ENCODE measurements at places on chromosomes 5 and 9.

DNA sequence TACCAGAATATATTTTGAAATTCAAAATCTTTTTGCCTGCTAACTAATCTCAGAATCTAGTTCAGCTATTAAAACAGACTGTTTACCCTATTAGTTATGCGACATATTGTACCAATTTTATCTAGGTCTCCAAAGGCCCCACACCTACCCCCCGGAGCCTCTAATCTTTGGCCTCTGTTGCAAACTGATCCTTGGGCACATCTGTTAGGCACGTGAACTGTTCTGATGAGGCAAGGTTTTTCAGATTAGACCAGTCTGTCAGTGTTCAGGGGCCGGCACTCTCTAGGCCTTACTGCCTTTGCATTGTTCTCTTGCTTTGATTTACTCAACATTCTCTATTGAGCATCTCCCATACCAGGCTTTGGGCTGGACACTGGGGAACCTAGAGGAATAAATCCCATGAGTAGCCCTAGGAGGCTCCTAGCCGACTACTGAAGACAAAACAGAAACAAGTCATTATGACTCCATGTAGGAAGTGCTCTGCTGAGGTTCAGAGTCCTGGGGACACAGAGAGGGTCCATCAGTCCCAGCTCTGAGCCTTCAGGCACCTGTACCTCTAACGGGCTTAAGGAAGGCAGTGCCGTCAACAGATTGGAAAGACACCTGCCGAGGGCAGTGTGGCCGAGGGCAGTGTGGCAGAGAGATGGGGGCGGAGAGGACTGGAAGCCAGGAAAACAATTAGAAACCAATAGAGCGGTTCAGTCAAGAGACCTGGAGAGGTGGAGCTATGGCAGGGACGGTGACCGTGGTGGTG is 245.1 kb downstream of the AOPEP start:
- DNase-seq = no peak

GRCh38 chr5:76303921-76304320 is 99.2 kb upstream of the IQGAP2 start:
- no peak for DNase-seq

DNA sequence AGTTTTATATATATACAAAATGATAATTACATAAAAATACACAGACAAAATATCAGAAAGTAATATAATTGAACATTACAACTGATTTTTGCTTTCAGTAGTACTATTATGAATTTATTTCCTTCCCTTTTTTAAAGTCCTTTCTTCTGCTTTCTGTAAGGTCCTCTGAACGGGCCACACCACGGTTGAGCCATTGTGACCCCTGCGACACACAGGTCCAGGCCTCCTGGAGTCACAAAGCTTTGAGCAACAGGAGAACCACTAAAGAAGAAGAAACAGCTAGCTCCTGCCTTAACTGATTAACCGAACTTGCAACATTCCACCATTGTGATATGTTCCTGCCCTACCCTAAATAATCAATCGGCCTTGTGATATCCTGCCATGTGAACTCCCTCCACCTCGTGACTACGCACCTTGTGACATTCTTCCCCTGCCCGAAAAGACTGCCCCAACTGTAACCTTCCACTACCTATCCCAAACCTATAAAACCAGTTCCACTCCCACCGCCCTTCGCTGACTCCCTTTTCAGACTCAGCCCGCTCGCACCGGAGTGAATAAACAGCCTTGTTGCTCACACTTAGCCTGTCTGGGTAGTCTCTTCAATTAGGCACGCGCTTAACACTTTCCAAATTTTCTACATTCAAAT is 375.0 kb upstream of the RFX3 start:
- DNase-seq = no peak

- DNase-seq = no peak
Observed at GRCh38 chr5:57839025-57839424, 356.4 kb upstream of the ACTBL2 start.

- no peak for DNase-seq
Observed at GRCh38 chr5:19179571-19179970, 808.4 kb downstream of the CDH18 start.

GRCh38 chr5:67416133-67416937 is 219.7 kb upstream of the CD180 start:
- no peak for DNase-seq

- DNase-seq = no peak
Observed at GRCh38 chr5:30957591-30957990, 235.9 kb upstream of the CDH6 start.

- no peak for DNase-seq
Observed at GRCh38 chr5:115349001-115349817, 52.8 kb upstream of the CCDC112 start.

- no peak for DNase-seq
Observed at GRCh38 chr9:34715639-34716215, 5.8 kb upstream of the CCL21 start.

GRCh38 chr5:32450952-32451351 is 6.4 kb upstream of the ZFR start:
- DNase-seq = no peak

DNA sequence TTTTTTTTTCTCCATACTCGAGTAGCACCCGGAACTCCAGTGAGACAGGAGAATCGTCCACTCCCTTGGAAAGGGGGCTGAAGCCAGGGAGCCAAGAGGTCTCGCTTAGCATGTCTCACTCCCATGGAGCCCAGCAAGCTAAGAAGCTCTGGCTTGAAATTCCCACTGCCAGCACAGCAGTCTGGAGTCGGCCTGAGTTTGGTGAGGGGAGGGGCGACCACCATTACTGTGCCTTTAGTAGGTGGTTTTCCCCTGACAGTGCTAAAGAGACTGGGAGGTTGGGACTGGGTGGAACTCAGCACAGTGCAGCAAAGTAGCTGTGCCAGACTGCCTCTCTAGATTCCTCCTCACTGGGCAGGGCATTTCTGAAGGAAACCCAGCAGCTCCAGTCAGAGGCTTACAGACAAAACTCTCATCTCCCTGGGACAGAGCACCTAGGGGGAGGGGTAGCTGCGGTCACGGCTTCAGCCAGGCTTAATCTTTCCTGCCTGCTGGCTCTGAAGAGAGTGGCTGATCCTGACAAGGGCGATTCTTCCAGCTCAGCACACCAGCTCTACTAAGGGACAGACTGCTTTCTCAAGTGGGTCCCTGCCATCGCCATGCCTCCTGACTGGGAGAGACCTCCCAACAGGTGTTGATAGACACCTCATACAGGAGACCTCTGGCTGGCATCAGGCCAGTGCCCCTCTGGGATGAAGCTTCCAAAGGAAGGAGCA is 414.5 kb upstream of the ZNF608 start:
- DNase-seq = no peak

- no peak for DNase-seq
Observed at GRCh38 chr5:134964359-134965270, 3.1 kb upstream of the CATSPER3 start.

DNA sequence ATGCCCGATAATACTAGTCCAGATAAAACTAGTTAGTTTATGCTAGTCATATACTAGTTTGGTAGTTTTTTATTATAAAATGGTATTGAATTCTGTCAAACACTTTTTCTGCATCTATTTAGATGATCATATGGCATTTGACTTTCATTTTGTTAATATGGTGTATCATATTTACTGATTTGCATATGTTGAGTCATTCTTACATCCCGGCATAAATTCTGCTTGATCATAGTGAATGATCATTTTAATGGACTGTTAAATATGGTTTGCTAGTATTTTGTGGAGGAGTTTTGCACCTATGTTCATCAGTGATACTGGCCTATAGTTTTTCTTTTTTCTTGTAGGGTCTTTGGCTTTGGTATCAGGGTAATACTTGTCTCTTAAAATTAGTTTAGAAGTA is 365.6 kb downstream of the TAF11L14 start:
- no peak for DNase-seq

DNA sequence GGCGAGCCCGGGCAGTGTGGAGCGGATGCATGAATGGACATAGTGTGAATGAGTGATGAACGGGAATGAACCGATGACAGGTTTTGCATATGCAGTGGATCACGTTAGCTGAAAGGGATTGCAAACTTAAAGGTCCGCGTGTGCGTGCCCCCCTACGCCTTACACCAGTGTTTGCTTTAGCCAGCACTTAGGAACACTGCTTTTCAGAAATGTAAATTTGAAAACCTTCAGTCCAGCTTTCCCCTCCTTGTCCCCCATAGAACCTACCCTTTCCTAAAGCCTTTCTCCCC is 692 bp downstream of the PSAT1 start:
- DNase-seq = no peak

DNA sequence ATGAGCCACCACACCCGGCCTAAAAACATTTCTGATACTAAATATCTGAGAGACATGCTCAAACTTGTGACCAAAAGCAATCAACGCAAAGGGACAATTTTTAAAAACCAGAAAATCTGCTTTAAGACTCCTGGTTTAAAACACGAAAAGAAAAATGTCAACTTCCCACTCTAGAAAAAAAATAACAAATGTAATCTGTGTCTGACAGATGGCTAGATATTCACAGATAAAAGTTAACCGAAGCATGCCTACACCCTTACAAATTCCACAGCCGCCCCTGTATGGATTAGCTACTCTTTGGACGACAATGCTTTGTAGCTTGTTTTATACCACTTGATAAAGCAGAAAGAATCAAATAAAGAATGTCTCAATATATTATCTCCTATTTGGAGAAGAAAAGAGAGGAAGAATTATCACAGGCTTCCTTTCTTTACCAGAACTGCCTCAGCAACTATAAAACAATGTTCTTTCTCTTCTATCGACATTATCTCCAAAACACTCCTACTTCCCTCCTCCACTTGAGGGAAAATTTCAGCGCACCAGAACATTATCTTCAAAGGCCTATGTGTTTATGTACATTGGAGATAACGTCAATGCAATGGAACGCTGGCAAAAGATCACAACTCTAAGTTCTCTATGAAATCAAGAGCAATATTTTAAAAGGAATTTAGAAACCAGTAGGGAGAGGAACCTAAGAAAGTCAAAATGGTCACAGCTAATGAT is 26.2 kb downstream of the CEMIP2 start:
- no peak for DNase-seq

DNA sequence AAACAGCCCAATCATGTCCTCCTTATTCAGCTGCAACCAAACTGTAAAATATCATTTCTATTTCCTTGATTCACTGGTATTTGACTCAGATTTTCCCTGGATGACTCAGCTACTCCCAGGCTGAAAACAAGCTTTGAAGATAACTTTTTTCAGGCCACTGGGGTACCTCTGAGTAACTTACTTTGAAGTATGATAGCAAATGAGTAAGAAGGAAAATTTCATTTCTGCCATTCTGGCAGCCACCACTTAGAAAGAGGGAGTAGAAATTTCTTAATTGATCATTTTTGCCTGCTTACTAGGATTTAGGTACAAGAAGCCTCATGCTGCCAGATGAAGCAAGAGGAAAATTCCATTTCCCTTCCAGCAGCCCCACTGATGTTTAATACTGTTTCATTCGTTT is 247.4 kb downstream of the PRELID2 start:
- DNase-seq = no peak

DNA sequence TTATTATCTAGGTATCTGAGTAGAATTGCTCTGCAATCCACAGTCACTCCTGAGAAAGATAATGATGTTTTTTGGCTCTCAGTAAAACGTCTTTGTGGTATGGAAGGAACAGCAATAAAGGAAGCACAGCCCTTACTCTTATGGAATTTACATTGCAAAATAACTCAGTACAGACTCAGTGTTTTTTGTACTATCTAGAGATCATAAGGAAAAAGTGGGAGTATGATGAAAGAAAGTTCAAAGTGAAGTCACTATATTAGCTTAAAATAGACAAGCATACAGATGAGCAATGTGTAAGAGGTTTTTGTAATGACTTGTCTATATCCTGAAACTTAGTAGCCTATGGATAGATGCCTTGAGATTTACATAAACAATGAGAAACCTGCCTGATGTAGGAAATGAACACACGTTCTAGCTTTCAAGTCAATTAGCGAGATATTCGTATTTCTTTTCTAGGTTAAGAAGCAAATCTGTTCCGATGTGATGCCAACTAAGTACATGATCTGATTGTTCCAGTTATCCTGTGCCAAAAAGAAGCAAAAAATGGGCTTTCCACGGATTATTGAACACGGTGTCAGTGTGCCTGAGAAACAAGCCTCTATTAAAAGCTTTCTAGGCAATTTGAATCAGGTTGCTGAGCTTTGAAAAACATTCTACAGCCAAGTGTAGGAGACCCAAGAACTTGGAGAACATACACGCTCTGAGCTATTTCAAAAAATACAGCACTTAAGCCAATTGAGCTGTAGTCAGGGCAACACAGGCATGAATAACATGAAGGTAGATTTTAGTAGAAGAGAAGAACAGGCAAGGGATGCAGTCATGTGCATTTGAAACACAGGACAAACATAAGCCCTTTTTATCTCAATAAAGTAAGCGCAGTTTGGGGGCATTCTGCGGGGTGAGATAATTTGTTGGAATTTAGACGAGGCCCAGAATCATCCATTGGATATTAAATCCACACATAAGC is 86.3 kb upstream of the TAF11L2 start:
- no peak for DNase-seq

GRCh38 chr5:112059579-112060135 is 302.7 kb upstream of the NREP start:
- DNase-seq = no peak

- DNase-seq = no peak
Observed at GRCh38 chr5:7261049-7261448, 134.9 kb upstream of the ADCY2 start.

- no peak for DNase-seq
Observed at GRCh38 chr5:54643685-54644106, 126.1 kb downstream of the SNX18 start.

GRCh38 chr5:172424111-172424490 is 30.2 kb downstream of the SH3PXD2B start:
- DNase-seq = no peak
